Bone marrow (tissue), 2 donors: ENCODE measurements at places on chromosomes 4 and X.

- no peak for DNase-seq
Observed at GRCh38 chrX:136228839-136229207, 22.4 kb downstream of the MAP7D3 start.

GRCh38 chrX:38277802-38278201, 49.5 kb downstream of the RPGR start:
- DNase-seq = no peak

DNA sequence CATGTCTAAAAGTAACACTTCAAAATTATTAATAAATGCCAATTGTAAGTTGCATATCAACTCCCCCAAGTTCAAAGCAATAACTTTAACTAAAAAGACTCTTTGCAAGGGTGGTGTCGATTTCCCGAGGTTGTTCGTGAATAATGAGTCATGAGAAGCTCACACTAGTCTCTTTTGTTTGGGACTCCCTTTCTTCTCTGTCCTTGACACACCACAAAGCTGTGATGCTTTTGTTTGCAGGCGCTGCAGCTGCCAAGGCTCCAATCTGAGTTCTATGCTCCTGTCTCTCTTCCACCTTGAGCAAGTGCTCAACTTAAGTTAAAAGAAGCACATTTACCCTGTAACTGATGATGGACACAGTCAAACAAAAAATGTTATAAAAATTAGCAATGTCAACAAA, 65.9 kb downstream of the FAT1 start:
- DNase-seq = no peak

DNA sequence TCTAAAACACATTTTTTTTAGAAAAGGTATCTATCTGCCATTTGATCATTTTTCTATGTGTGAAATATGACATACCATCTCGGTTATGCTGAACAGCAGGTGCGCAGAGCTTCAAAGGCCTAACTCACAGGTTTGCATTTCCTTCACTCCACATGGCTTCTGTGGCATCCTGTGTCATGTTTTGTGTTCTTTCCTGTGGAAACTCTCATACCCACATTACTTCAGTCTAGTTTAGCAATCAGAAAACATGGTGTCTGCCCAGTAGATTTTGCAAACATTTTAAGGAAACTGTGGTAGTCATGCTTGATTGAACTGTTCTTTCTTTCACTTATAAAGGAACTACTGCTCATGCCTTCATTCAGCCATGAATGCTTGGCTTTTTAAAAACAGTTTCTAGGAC, 11.3 kb upstream of the ARAP2 start:
- peak; percentile 61 for DNase-seq

- DNase-seq = no peak
Observed at GRCh38 chr4:57037982-57038604, 59.4 kb downstream of the POLR2B start.

DNA sequence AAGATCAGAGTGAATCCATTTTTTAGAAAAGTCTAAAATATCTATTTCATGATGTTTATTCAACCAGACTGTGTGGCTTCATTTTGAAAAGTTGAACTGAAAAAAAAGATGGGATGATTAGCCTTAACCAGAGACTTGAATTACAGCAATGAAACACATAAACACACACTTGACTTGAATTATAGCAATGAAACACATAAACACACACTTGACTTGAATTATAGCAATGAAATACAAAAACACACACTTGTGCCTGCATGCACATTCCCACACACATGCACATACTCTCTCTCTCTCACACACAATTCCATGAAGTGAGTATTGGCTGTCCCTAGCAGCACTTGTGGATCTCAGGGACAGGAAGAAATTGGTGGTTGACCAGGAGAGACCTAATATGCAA, 286.8 kb downstream of the USP46 start:
- no peak for DNase-seq

GRCh38 chrX:141924293-141924692, 20.6 kb downstream of the MAGEC1 start:
- no peak for DNase-seq

DNA sequence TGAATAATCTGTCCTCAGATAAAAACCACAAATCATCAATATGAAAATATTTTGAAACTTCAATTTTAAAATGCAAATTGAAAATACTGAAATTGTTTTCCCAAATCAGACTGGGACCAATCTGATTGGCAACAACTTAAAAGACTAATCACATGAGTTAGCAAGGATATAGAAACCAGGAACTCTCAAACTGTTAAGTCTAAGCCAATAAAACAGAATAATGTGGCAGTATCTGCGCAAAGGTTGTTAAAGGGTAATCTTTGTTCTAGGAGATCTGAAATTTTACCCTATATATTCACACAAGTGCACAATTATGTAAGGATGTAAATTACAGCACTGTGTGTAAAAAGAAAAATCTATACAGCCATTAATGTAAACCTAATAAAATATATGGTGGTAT, 29.7 kb downstream of the EIF4E start:
- DNase-seq = no peak

DNA sequence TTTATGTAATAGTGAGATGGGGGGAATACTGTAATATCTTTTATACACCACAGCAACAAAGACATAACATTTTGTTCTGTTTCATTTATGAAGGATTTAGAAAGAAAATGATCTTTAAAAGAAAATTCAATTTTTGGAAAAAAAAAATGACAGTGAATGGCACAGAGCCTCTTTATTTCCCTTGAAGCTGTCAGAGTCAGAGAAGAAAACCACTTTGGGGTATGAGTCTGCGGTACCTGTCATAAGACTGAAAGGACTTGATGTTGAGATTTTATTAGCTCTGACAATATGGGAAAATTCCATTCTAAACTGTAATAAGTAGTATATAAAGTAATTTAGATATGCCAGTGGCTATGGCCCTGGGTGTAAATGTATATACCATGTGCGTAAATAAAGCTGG, 134.8 kb downstream of the GALNTL6 start:
- no peak for DNase-seq

- no peak for DNase-seq
Observed at GRCh38 chrX:138492371-138492770, 219.1 kb downstream of the FGF13 start.

DNA sequence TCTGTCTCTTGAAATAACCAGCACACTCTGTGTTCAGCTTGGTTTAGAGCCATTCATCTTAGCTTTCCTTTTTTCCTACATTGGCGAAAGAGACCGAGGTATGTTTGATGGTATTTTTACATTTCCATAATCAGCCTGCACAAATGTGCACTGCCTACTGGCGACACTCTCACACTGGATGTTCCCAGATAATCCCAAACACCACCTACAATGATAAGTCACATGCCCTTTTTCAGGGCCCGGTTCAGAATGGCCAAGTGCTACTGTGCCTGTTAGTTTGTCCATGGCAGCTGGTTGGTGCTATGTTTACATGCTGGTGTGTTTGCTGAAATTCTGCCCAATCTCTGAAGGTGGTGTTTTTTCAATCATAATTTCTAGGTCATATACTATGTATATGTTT, 80.8 kb upstream of the NR3C2 start:
- no peak for DNase-seq

DNA sequence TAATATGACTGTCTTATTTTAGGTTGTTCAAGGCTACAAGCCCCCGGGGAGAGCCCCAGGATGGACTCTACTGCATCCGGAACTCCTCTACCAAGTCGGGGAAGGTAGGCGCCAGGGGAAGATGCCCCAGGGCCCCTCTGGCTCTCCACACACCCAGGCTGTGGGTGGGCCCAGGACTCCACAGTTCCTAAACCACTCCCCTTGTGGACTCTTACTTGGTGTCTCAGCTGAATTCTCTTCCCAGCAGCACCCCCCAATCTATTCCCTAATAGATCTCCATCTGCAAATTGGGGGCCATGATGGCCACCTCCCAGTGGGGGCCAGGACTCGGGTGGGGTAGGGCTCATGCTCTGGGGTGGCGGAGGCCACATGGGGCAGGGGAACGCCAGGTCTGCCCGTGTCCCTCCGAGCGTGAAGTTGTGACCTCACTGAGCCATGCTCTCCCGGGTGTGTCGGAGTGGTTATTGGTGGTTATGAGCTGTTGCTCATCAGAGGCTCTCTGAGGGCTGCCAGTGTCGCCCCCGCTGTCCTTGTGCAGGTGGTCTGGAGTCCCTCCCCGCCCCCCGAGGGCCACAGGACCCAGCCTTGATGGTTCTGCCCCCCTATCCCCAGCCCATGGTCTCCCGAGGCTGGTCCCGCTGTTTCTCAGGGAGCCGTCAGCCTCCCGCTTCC, 11.2 kb upstream of the ADD1 start:
- no peak for DNase-seq

GRCh38 chr4:100576570-100576969, 58.7 kb upstream of the EMCN start:
- DNase-seq = no peak

GRCh38 chr4:124804584-124804983, 92.1 kb upstream of the ANKRD50 start:
- DNase-seq = no peak

DNA sequence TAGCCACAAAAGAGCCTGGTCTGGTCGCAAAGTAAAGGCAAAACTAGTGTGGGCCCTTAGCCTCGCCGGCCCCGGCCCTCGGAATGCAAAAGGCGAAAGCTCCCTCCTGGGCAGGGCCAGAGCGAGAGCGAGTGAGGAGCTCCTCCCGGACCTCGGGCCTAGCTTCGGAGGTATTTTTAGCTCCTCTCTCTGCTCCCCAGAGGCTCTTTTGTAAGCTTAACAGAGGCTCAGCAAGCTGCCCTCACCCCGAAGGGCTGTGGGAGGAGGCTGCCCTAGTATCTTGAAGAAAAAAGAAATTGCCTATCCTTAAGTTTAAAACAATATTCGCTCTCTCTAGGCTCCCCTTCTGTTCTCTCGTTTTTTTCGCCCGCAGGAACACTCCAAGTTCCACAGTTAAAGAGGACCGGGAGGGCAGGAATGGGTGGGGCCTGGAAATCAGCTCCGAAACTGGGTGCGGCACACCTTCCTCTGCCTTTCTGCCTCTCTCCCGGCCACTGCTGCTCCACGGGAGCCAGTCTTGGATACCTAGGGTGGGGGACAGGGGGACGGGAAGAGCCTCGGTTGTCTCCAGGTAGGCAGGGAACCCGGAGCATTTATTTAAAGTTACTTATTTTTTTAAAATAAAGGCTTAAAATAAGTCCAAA, 12.1 kb downstream of the HAND2 start:
- DNase-seq = no peak

GRCh38 chrX:11770320-11770719, 12.3 kb downstream of the MSL3 start:
- peak; percentile 6 for DNase-seq

GRCh38 chr4:23876418-23877089, 13.3 kb downstream of the PPARGC1A start:
- no peak for DNase-seq

GRCh38 chrX:136047969-136048368, 62.7 kb downstream of the SLC9A6 start:
- DNase-seq = no peak

DNA sequence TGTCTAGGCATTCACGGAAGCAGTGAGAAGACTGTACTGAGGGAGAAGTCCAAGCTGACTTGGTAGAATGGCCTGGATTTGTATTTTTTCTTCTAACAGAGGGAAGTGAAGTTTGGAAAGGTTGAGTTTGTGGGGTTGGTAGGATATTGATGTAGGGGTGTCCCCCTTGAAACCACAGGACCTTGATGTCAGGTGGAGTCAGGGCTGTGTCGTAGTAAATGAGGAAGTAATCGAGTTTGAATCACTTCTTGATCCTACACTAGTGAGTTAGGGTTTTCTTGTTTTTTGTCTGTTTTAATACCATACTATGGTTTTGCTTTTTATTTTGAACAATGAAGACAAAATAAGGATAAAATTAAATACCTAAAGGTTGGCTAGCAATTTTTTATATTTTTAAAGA, 30.1 kb upstream of the ANAPC4 start:
- no peak for DNase-seq

DNA sequence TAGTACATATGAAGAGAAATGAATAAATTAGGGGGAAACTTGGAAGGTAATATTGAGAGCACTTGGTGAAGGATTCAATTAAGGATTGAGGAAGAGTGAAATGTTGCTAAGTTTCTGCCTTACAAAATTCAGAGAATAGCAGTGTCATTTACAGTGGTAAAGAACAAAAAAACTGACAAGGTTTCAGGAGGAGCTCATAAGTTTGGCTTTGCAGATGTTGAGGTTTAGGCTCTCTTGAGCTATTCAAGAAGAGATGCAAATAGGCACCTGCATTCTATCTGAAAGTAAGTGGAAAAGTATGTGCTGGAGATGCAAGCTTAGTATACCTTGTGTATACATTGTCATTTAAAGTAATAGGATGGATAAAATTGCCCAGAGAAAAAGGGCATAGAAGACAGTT, 22.3 kb upstream of the EMCN start:
- no peak for DNase-seq

GRCh38 chr4:154622598-154622997, 10.1 kb upstream of the FGG start:
- no peak for DNase-seq

DNA sequence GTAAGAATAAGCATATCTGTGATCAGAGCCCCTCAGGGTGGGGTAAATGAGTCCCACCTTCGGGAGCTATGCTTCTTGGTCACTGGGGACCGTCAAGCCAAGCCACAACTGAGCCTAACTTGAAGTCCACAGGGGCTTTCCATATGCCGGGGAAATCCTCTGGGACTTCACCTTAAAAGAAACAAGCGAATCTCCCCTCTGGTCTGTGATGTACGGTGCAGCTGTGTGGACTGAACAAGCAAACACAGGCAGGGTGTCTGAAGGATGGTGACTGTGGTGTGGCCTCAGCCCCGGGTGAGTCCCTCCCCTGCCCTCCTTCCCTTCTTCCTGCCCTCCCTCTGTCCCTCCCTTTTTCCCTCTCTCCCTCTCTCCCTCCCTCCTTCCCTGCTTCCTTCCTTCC, 29.7 kb upstream of the PPP2R2C start:
- no peak for DNase-seq

DNA sequence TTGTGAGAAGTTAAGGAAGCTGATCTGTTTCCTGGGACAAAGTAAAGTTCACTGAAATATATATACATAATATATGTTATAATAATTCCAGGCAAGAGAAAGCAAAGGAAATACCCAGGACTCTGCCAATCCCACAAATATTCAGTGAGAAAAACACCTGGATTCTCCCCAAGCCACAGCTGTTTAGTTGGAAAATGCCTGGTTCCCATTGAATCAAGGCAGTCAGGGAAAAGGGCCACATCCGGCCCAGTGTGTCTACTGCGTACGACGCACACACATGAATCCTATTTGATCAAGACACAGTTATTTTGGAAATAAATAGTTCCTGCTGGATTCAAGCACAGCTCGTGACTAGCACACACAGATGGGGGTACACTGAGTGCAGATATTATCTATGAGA, 6.3 kb upstream of the DCHS2 start:
- DNase-seq = no peak

DNA sequence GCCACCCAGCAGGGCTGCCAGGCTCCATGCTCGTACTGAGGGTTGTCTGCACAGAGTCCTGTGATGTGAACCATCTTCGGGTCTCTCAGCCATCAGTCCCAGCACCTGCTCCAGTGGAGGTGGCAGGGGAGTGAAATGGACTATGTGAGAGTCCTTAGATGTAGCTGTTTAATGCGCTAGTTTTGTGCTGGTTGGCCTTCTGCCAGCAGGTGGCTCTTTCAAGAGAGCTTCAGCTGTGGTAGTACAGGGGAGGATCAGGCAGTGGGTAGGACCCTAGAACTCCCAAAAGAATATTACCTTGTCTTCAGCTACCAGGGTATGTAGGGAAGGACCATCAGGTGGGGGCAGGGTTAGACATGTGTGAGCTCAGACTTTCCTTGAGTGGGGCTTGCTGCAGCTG, 1066.0 kb downstream of the GLUD2 start:
- no peak for DNase-seq
